ENCODE measurements at places on chromosomes 11 and 22.

- no peaks in the 10 kb centered on the region for H3K4me1 ChIP-seq
- H3K27ac ChIP-seq: no peak overlapping the region
- DNase-seq: no peak
- no peak overlapping the region for H3K4me3 ChIP-seq
These were observed 215.7 kb upstream of the FOLH1 start for GRCh38 chr11:49424136-49424535.

DNA sequence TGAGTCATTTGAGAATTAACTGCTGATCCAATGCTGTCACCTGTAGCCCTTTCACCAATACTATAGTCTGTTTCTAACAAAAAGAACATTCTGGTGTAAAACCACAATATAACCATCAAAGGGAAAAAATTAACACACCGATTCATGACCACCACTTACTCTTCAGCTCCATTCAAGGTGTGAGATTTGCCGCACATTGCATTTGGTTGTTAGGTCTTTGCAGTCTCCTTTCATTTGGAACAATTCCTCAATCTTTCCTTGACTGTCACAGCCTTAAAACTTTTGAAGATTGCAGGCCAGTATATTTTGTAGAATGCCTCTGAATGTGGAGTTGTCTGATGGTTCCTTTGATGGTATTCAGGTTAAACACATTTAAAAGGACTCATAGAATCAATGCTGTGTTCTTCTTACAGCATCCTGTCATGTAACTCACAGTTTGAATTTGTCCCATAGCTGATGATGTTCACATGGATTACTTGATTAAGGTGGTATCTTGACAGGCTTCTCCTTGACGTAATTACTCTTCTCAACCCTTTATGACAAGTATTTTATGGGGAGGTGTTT, 63.6 kb downstream of the TNRC6B start:
- H3K27ac ChIP-seq: no peak overlapping the region
- no peak for DNase-seq
- H3K4me1 ChIP-seq: peaks cover 27% of the 10 kb centered on the region
- no peaks in the 10 kb centered on the region for H3K27me3 ChIP-seq

- DNase-seq: no peak
- peaks cover 40% of the 10 kb centered on the region for H3K4me1 ChIP-seq
- H3K4me3 ChIP-seq: peak overlapping the region; percentile 93
- peak overlapping the region; percentile 93 for H3K27ac ChIP-seq
- no peaks in the 10 kb centered on the region for H3K36me3 ChIP-seq
These were observed 582 bp upstream of the ATP6V1E1 start for GRCh38 chr22:17629173-17629489.

GRCh38 chr11:85749884-85750283, 61.1 kb downstream of the SYTL2 start:
- no peaks in the 10 kb centered on the region for H3K4me1 ChIP-seq
- H3K27me3 ChIP-seq: no peaks in the 10 kb centered on the region
- no peak for DNase-seq
- H3K36me3 ChIP-seq: no peaks in the 10 kb centered on the region
- no peak overlapping the region for H3K4me3 ChIP-seq

- H3K36me3 ChIP-seq: no peaks in the 10 kb centered on the region
- DNase-seq: no peak
- H3K27me3 ChIP-seq: no peaks in the 10 kb centered on the region
- no peak overlapping the region for H3K27ac ChIP-seq
These were observed 29.9 kb downstream of the SFI1 start for GRCh38 chr22:31526270-31526669.

GRCh38 chr11:34358728-34359547, 1.1 kb upstream of the ABTB2 start:
- H3K4me3 ChIP-seq: peak overlapping the region; percentile 68
- peak; percentile 93 for DNase-seq
- peaks cover 30% of the 10 kb centered on the region for H3K4me1 ChIP-seq
- peak overlapping the region; percentile 84 for H3K27ac ChIP-seq
- no peaks in the 10 kb centered on the region for H3K27me3 ChIP-seq

GRCh38 chr11:133947321-133947756, 9.4 kb downstream of the IGSF9B start:
- H3K27me3 ChIP-seq: no peaks in the 10 kb centered on the region
- H3K36me3 ChIP-seq: peaks cover 5% of the 10 kb centered on the region
- peaks cover 74% of the 10 kb centered on the region for H3K4me1 ChIP-seq
- no peak for DNase-seq

- H3K27ac ChIP-seq: no peak overlapping the region
- DNase-seq: no peak
- no peaks in the 10 kb centered on the region for H3K36me3 ChIP-seq
- peaks cover 25% of the 10 kb centered on the region for H3K4me1 ChIP-seq
These were observed 666 bp upstream of the OVOL1 start for GRCh38 chr11:65786008-65786785.

- peak; percentile 76 for DNase-seq
- no peak overlapping the region for H3K4me3 ChIP-seq
- peak overlapping the region; percentile 83 for H3K27ac ChIP-seq
These were observed 16.9 kb upstream of the RELT start for GRCh38 chr11:73359341-73359740.

DNA sequence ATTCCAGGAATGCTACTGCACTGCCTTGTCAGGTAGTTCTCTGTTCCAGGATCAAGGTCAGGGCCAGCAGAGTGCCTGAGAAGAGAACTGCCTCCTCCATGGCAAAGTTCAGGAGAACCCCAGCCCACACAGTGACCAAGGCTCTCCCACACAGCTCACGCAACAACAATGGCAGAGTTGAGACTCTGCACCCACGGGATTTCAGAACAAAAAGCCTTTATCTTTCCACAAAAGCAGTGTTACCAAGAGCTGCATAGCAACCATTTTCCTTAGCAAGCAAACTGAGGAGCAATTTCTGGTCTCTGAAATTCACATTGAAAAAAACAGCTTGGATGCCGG, 11.1 kb downstream of the PLAAT3 start:
- no peak for DNase-seq
- H3K27me3 ChIP-seq: no peaks in the 10 kb centered on the region
- H3K27ac ChIP-seq: peak overlapping the region; percentile 54
- H3K36me3 ChIP-seq: no peaks in the 10 kb centered on the region

DNA sequence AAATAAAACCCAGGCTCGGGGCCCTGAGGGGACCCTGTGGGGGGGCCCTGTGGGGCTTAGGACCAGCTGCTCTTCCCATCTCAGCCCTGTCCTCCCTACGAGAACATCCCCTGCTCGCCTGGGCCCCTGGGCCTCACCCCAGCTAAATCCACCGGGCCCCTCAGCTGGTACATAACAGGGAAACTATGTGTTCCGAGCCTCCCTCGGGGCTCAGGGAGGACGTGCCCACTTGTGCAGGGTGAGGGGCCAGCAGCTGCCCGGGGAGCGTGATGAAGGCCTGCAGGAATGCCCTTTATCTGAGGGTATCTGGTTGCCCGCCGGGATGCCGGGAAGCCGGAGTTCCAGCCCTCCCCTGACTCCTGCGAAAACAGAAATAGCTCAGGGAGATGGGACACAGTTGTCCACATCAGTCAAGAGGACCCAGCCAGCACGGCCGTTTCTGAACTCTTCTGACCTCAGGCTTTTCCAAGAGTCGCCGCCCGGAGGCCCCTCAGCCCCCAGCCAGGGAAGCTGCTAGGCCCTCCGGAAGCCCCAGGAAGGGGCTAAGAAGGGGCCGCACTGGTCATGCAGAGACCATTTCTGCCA, 20.6 kb downstream of the MRPL23 start:
- no peaks in the 10 kb centered on the region for H3K27me3 ChIP-seq
- no peaks in the 10 kb centered on the region for H3K4me1 ChIP-seq
- peak; percentile 7 for DNase-seq

DNA sequence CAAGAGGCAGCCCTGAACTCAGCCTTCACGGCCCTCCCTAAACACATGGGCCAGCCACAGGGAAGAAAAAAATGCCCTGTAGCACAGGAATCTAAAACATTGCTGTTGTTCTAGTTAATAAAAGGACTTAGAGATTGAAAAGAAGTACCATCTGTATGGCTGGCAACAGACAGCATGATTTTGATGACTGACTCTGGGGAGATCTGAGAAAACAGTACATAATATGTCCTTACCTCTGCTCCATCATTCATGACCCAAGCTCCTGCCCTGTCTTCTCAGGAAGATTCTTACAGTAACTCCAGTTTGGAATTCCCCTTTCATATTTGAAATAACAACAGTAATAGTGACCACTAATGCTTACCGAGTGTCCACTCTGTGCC, 244.2 kb downstream of the ETS1 start:
- no peaks in the 10 kb centered on the region for H3K36me3 ChIP-seq
- DNase-seq: no peak
- H3K4me3 ChIP-seq: no peak overlapping the region
- no peaks in the 10 kb centered on the region for H3K27me3 ChIP-seq

- DNase-seq: no peak
- no peaks in the 10 kb centered on the region for H3K36me3 ChIP-seq
- H3K4me1 ChIP-seq: no peaks in the 10 kb centered on the region
- H3K27ac ChIP-seq: no peak overlapping the region
These were observed 696.0 kb upstream of the CCDC179 start for GRCh38 chr11:23556163-23556750.

GRCh38 chr11:57585301-57585700, 12.2 kb upstream of the SERPING1 start:
- no peaks in the 10 kb centered on the region for H3K36me3 ChIP-seq
- no peak overlapping the region for H3K27ac ChIP-seq
- no peak for DNase-seq
- H3K4me1 ChIP-seq: no peaks in the 10 kb centered on the region

DNA sequence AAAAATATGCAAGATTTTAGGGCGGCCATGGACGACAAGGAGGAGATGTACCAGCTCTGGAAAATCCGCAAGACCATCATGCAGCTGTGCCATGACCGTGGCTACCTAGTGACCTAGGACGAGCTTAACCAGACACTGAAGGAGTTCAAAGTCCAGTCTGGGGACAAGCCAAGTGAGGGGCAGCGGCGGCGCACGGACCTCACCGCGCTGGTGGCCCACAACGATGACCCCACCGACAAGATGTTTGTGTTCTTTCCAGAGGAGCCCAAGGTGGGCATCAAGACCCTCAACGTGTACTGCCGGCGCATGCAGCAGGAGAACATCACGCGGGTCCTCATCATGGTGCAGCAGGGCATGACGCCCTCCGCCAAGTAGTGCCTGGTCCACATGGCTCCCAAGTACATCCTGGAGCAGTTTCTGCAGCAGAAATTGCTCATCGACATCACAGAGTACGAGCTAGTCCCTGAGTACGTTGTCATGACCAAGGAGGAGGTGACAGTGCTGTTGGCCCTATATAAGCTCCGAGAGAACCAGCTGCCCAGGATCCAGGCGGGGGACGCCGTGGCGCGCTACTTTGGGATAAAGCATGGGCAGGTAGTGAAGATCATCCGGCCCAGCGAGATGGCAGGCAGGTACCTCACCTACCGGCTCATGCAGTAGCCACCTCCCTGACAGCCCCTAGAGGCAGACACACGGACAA, 43.5 kb upstream of the ZC3H12C start:
- H3K4me1 ChIP-seq: no peaks in the 10 kb centered on the region
- H3K4me3 ChIP-seq: no peak overlapping the region
- no peak for DNase-seq
- no peaks in the 10 kb centered on the region for H3K27me3 ChIP-seq
- no peak overlapping the region for H3K27ac ChIP-seq
- no peaks in the 10 kb centered on the region for H3K36me3 ChIP-seq

- peaks cover 23% of the 10 kb centered on the region for H3K36me3 ChIP-seq
- no peak for DNase-seq
- no peak overlapping the region for H3K4me3 ChIP-seq
- no peak overlapping the region for H3K27ac ChIP-seq
- H3K27me3 ChIP-seq: no peaks in the 10 kb centered on the region
These were observed 3.1 kb downstream of the PPP2R1B start for GRCh38 chr11:111762981-111763643.
